ENCODE measurements at places on chromosomes 7 and 10. TPM values are rescaled to one million over a fixed set of nuclear protein-coding genes. Genes with fewer than 3 reads are reported as not detected.
A peak's percentile ranks its signal among the peaks of the same experiment; 100 is the strongest.

Gene FXYD4
- not detected for total RNA-seq

Gene VPS37D
- total RNA-seq, result 3.6 TPM

Gene FAM237B
- not detected for total RNA-seq

Gene SLC26A3
- total RNA-seq, result not detected

GRCh38 chr7:77657427-77658224 is 38.6 kb upstream of the RSBN1L start:
- H3K4me1 ChIP-seq, result no peaks in the 10 kb centered on the region
- peaks cover 23% of the 10 kb centered on the region for H3K36me3 ChIP-seq
- DNase-seq, result no peak
- no peak overlapping the region for H3K27ac ChIP-seq
- H3K27me3 ChIP-seq, result no peaks in the 10 kb centered on the region
- H3K4me3 ChIP-seq, result no peak overlapping the region

GRCh38 chr7:21653623-21654022 is 110.8 kb downstream of the DNAH11 start:
- no peaks in the 10 kb centered on the region for H3K36me3 ChIP-seq
- no peaks in the 10 kb centered on the region for H3K4me1 ChIP-seq
- no peaks in the 10 kb centered on the region for H3K27me3 ChIP-seq
- H3K27ac ChIP-seq, result no peak overlapping the region
- H3K4me3 ChIP-seq, result no peak overlapping the region

DNA sequence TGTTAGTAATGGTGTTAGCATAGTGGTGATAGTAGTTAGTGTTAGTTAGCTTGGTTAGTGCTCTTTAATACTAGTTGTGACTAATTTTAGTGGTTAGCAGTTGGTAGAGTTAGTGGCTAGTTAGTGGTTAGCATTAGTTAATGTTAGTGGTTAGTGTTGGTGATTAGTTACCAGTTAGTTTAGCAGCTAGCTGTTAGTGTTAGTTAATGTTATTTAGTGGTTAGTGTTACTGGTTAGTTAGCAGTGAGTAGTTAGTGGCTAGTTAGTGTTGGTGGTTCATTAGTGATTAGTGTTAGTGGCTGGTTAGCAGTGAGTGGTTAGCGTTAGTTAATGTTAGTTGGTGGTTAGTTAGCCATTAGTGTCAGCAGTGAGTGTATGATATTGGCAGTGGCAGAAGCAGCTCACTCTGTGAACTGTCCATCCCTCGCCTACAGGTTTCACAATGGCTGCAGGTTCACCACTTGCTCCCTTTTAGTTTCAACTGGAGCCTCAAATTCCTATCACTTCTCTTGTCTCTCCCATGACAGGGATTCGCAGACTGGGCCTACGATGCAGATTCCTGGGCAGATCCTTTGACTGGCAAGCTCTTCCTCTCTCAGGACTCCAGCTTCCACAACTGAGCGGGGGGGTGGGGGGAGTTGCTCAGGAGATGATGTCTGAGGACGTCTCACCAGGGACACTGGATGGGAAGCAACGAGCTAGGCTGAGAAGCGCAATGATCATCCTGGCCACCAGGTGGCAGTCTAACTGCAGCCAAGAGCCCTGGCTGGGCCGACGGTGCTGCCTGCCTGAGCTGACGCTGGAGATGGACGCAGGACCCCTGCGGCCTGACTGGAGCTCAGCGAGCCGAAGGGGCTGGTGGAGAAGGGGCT is 19.5 kb downstream of the GHRHR start:
- H3K4me3 ChIP-seq, result no peak overlapping the region
- no peaks in the 10 kb centered on the region for H3K36me3 ChIP-seq
- peak; percentile 31 for DNase-seq
- no peaks in the 10 kb centered on the region for H3K4me1 ChIP-seq

DNA sequence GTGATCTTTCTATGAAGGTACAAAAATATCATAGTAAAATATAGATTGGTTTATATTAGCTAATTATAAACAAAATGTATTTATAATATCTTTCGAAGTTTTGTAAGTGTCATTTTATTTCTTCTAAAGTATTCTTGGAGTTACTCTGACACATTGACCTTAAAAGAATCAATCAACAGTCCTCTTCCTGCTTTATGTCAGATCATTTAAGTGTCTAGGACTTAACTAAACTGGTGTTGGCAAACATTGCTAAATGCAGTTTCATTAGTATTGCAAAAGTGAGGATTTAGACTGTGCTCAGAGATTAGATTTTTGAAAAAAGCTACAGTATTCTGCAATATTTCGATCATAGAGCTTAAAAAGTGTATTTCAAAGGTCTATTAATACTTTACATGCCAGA is 10.3 kb downstream of the GLCCI1 start:
- peaks cover 2% of the 10 kb centered on the region for H3K4me1 ChIP-seq
- H3K36me3 ChIP-seq, result no peaks in the 10 kb centered on the region
- H3K27ac ChIP-seq, result no peak overlapping the region
- H3K4me3 ChIP-seq, result no peak overlapping the region
- H3K27me3 ChIP-seq, result no peaks in the 10 kb centered on the region

GRCh38 chr7:155590215-155591018 is 44.1 kb upstream of the CNPY1 start:
- DNase-seq, result peak; percentile 40
- H3K27ac ChIP-seq, result no peak overlapping the region
- no peaks in the 10 kb centered on the region for H3K36me3 ChIP-seq
- H3K4me3 ChIP-seq, result no peak overlapping the region
- no peaks in the 10 kb centered on the region for H3K27me3 ChIP-seq
- H3K4me1 ChIP-seq, result no peaks in the 10 kb centered on the region
